ENCODE measurements at places on chromosomes 5 and 9. TPM values are rescaled to one million over a fixed set of nuclear protein-coding genes. Genes with fewer than 3 reads are reported as not detected.

Gene TXNDC8
- total RNA-seq = not detected

Gene WDR70
- total RNA-seq = 26.7 TPM

Gene PTGS1
- 24.1 TPM for total RNA-seq

GRCh38 chr9:102631559-102631958 is 363.6 kb upstream of the CYLC2 start:
- DNase-seq = no peak

DNA sequence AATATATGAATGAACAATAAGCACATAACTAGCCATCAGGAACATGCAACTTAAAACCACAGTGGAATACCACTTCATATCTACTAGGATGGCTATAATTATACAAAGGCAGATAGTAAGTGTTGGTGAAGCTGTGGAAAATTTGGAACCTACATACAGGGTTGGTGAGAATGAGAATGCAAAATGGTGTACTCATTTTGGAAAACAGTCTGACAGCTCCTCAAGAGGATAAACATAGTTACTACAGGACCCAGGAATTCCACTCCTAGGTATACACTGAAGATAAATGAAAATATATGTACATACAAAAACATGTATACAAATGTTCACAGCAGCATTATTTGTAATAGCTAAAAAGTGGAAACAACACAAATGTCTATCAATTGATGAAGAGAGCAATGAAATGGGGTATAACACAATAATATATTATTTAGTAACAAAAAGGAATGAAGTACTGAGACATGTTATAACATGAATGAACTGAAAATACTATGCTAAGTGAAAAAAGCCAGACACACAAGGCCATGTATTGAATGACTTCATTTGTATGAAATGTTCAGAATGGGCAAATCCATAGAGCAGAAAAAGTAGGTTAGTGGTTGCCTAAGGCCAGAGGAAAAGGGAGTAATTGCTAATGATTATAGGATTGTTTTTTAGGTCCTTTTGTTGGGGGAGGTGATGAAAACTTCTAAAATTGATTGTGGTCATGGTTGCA is 31.2 kb upstream of the CDK5RAP2 start:
- no peak for DNase-seq

All from mucosa of gallbladder (tissue), 1 donor.